Fibroblast of mammary gland (primary cell): ENCODE measurements at places on chromosomes 7 and 10.

DNA sequence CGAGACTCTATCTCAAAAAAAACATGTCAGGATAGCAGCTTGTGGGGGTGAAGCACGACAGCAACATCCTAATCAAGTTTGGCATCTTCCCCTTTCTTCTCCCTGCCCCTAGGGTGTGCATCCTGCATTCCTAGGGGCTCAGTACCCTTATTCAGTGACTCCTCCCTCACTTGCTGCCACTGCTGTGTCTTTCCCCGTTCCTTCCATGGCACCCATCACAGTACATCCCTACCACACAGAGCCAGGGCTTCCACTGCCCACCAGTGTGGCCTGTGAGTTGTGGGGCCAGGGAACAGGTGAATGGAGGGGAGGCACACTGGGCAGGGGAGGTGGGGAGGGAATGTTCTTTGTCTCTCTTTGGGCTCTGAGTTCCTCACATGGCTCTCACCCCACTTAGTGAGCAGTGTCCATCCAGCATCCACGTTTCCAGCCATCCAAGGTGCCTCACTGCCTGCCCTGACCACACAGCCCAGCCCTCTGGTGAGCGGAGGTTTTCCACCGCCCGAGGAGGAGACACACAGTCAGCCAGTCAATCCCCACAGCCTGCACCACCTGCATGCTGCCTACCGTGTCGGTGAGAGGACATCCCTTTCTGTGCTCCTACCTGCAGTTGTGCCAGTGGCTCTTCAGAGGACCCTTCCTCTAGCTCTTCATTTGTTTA, 11.4 kb downstream of the NDST2 start:
- DNase-seq: no peak

DNA sequence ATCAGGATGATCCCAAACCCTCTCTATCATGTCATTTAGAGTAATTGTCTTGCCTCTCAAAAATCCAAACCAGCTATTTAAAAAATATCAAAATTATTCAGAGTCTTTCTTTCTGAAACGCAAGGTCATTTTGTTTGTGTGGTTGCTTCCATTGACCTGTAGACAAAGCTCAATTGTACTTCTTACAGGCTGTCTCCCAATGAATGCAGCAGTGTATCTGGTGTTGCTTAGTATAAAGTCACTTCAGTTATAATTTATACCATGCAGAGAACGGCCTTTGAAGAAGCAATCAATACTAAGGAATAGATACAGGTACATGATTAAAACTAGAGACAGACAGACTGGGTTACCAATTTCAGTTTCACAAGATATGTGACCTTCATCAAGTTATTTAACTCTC, 80.9 kb downstream of the DOCK4 start:
- no peak for DNase-seq

DNA sequence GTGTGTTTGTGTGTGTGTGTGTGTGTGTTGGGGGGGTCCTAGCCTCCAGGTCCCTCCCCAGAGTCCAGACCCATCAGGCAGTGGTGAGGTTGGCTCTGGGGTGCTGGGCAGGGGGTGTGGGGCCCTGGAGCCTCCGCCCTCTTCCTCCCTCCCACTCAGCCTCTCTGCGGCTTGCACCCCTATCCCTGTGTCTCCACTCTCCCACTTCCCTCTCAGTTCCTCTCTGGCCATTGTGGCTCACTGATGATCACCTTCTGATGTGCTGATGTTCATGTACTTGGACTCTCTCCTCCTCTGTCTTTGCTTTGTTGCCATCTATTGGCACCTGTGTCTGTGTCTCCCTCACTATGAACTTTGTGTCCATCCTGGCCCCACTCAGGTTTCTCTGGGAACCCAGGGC, 298.7 kb downstream of the ZEB1 start:
- DNase-seq: no peak

DNA sequence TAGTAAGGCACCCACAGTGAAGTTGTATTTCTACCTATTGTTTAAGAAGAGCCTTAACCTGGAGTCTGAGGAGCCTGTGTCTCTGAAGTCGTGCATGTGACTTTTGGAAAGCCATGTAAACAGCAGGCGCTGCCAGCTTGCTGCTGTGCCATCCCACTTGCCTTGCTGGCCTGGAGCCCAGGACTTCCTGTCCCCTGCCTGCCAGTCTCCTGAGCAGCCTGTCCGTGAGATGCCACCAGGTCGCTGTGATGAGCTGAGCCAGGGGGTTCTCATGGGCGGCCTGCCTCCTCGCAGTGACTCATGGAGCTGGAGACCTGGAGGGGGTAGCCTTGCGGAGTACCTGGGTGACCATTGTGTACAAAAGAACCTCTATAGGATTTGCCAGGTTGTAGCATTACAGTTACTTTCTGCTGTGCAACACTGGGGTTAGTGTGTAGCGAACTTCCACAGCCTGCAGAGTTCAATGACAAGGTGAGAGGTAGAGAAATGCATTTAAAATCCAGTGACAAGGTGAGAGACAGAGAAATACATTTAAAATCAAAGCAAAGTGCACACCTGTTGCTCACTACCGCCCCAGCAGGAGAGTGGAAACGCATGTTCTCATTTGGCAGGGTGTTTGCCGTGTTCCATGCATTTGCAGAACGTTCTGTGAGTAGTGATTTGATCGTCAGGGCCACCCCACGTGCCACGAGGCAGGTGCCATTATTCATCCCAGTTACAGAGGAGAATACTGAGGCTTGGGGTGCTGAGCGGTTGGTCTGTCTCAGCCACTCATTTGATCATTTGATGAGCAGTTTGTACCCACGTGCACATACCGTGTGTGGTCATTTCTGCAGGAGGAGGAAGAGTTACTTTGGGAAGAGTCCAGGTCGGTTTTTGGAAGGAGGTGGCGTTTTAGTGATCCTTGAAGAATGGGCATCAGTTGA, 36.6 kb upstream of the BHLHA15 start:
- no peak for DNase-seq

DNA sequence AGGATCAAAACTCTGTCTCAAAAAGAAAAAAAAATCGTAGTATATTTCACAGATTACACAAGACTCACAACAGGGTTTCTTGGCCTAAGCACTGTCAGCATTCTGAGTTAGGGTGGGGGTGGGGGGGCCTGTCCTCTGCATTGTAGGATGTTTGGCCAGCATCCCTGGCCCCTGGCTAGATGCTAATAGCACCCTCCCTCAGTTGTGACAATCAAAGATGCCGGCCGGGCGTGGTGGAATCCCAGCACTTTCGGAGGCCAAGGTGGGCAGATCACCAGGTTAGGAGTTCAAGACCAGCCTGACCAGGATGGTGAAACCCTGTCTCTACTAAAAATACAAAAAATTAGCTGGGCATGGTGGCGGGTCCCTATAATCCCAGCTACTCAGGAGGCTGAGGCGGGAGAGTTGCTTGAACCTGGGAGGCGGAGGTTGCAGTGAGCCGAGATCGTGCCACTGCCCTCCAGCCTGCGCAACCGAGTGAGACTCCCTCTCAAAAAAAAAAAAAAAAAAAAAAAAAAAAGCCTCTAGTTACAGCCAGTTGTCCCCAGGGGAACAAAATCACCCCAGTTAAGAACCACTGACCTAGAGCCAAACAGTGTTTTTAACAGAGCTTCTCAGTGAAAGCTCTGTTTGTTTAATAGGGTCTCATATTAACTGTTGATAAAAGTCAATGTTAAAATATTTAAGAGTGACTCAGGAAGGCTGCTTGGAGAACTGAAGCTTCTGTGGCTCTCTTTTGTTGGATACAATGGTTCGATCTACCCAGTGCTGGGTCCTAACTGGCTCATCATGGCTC, 161.0 kb upstream of the FAM171A1 start:
- no peak for DNase-seq

DNA sequence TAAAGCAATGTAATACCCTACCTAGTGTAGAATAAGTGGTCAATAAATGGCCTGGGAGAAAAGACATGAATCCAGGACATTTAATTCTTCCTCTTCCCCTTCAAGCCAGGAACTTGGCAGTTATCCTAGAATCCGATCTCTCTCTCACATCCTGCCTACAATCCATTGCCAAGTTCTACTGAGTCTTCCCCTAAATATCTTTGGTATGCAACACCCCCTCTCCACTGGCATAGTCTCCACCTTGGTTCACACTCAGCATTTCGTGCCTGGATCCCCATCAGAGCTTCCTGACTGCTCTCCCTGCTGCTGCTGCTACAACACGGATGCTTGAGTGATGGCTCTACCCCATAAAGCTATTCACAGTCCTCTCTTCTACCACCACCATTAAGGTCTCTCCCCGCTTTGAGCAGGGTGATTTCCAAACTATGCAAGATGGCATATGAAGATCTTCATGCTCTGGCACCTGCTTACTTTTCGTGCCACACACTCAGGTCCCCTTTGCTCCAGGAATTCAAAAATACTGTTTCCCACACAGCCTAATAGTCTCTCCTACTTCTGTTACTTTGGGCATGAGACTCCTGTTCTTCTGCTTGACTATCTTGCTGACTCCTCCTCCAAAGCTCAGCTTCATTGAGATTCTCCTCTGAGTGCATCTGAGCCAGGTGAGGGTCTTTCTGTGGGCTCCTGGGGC, 4.8 kb downstream of the ANK3 start:
- peak; percentile 97 for DNase-seq

- no peak for DNase-seq
These were observed 136.7 kb downstream of the PDE1C start for GRCh38 chr7:31933481-31933880.

GRCh38 chr7:1540776-1541271, 10.3 kb downstream of the MAFK start:
- no peak for DNase-seq

- DNase-seq: no peak
These were observed 156.3 kb upstream of the TMEM106B start for GRCh38 chr7:12054830-12055229.

DNA sequence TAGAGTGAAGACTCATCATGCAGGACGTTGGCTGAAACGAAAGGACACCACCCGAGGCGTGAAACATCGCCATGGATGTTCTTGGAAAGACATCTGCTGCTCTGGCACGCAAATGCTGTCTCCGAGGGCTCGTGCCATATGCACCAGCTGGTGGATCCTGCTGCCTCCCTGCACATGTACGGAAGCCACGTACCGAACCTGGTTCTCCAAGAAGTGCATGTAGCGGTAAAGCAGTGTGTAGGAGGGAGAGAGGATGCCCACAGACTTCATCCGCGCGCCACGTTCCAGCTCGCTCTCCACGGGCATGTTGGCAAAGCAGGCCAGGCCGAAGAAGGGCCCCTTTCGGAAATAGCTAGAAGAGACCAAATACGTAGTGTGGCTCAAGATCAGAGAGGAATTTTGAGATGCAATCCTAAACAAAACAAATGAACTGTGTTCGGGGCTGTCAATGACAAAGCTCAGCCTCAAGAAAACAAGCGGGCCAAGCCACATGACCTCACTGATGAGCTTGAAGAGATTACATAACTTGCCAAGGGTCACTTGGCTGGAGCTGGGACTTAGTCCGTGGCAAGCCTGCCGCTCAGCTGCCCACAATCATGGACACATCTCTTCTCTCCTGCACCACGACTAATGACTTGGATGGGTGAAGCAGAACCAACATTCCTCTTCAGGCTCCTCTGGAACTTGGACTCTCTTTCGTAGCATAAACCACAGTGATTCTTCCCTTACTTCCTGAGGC, 16.5 kb downstream of the DENND11 start:
- no peak for DNase-seq

DNA sequence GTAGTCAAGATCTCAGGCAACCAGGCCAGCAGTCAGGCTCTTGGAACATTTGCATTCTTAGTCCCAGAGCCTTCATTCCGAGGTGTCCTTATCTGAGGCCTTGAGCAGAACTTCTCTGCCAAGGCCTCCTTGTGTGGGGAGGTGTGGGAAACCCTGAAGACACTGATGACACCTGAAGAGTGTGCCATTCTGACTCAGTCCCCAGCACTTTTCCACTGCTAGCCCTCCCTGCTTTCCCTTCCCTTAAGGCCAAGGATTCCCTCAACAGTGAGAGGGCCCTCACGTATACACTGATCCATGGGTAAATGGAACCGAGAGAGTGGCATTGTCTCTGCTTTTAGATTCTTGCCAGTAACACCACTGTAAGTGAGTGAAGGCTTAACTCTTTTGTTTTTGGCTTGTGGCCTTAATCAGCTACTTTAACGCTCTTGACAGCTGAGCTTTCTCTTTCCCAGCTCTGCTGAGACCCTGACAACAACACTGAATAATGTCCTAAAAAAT, 30.3 kb downstream of the TRDMT1 start:
- DNase-seq: no peak

GRCh38 chr7:25009257-25009656, 29.3 kb upstream of the OSBPL3 start:
- peak; percentile 99 for DNase-seq

GRCh38 chr10:77381750-77382149, 255.9 kb downstream of the KCNMA1 start:
- DNase-seq: no peak

GRCh38 chr7:24441314-24442027, 131.8 kb upstream of the PALS2 start:
- DNase-seq: no peak

GRCh38 chr7:44277391-44277790, 48.0 kb downstream of the CAMK2B start:
- DNase-seq: no peak

DNA sequence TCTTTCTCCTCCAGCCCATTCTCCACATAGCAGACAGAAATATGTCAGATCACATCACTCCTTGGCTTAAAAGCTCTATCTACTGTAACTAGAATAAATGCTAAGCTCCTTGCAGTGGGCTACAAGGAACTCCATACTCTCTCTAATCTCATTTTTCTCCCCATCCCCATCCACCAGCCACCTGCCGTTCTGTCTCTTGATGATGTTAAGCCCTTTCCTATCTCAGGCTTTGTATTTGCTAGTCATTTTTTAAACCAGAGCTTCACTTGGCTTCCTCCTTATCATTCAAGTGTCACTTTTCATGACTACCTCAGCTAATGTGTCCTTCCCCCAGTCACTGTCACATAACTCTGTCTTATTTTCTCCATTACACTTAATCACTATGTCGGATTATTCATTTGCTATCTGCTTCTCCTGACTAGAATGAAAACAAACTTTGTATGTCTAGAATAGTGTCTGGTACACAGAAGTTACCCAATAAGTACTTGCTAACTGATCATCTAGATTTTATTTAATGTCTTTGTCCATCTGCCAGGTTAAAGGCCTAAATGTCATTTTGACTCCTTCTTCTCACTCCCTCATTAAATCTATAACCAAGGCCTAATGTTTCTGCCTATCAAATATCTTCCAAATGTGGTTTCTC, 87.2 kb upstream of the RPA3 start:
- DNase-seq: no peak

- DNase-seq: no peak
These were observed 3.6 kb upstream of the MXI1 start for GRCh38 chr10:110203500-110204455.

- peak; percentile 18 for DNase-seq
These were observed 847 bp downstream of the BTAF1 start for GRCh38 chr10:91924212-91925021.

DNA sequence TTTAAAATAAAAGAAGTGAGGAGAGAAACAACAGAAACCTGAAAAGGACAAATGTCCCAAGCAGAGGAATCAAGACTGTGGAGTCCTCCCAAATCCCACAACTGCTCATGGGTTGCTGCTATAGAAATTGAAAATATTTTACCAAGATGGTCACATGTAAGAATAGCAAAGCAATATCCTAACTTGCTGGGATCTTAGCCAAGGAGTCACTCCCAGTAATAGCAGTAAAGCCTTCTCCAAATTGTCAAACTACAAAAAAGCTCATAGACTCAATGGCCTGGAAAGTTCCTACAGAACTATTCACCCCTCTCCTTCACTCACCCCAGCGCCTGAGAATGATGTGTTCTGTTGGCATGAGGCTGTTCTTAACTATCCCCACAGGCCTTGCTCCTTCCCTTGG, 186.5 kb downstream of the ELMO1 start:
- no peak for DNase-seq

- peak; percentile 57 for DNase-seq
These were observed 175.8 kb downstream of the VTI1A start for GRCh38 chr10:112622786-112623185.
